H1 (cell line): ENCODE measurements at places on chromosomes 6 and 20.
A peak's percentile ranks its signal among the peaks of the same experiment; 100 is the strongest.

DNA sequence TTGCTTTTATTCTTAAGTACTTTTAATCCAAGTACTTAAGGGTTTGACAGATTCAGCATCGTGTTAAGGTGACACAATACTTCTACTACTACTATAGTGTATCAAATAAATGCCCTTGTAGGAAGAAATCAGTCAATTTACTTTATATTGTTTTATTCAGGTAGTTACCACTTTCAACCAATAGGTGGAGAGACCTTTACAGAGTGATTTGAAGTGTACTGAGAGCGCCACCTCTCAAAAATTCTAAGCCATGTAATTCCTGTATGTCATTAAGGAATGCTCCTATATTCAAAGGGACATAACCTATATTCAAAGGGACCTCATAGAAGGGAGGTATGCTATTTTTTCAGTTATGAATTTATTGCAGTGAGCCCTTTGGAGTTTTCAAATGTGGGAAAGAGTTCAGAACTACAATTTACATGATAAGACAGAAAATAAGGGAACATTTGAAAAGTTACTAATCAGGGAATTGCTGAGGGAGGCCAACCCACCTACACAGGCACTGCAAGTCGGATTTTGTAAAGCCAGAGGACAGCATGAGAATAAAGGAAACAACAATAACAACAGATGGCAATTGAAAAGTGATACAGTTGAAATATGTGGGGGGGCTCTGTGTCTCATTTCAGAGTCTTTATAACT is 955.6 kb downstream of the TBC1D32 start:
- DNase-seq: no peak

GRCh38 chr6:7649037-7649810 is 59.2 kb downstream of the SNRNP48 start:
- DNase-seq: no peak

- DNase-seq: no peak
Measured at GRCh38 chr6:71420095-71420692, 131.6 kb downstream of the OGFRL1 start.

DNA sequence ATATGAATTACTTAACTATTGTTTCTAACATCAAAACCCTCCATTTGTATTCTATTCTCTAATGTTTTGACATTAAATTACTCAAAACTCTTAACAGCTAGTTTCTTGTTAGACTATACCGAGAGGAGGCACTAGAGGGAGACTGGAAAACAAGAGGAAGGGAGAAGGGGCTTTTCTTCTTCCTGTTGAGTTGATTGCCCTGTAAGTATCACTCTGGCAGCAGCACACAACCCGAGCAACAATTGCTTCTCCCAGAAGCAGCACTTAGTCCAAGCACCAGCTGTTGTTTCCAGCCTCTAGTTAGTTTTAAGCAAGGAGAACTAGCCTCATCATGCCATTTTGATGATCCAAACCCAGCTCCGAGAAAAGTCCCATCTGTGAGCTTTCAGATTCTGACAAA is 603.8 kb downstream of the PRKN start:
- no peak for DNase-seq

GRCh38 chr6:121858310-121858709 is 422.9 kb downstream of the GJA1 start:
- DNase-seq: no peak

- no peak for DNase-seq
Measured at GRCh38 chr6:17280552-17281090, 540 bp upstream of the RBM24 start.

GRCh38 chr20:11008444-11009033 is 334.7 kb upstream of the JAG1 start:
- DNase-seq: no peak

DNA sequence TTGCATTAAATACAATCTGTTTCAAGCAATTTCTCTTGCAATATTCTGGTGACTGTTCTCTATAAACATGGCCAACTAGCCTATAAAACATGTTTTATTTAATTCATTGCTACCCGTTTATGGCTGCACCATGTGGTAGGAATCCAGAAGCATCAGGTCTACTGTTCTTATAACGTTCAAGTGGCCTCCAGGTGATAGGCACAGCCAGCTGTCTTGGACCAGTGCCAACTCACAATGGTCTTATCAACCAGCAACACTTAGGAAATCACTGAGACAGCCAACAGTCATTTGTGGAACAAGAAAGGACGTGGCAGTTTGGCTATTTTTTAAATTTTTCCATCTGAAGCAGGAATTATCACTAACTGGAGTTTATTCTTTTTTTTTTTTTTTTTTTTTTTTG is 193.6 kb downstream of the NKAIN2 start:
- no peak for DNase-seq

DNA sequence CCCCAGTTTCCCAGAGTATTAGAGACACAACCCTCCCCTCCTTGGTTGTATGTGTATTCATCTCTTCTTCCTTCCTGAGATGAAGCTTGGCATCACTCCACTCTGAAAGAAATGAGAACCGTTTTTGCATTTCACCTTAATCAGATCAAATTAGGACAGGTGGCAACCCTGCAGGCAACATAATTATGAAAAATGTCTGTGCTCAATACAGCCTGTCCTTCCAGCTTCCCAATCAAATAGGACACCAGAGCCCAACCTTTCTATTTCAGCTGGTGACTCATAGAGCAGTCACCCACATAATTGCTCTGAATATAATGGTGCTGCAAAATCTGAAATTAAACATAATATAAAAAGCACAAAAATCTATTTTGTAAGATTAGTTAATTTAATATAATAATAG is 310.2 kb upstream of the AGPAT4 start:
- no peak for DNase-seq

DNA sequence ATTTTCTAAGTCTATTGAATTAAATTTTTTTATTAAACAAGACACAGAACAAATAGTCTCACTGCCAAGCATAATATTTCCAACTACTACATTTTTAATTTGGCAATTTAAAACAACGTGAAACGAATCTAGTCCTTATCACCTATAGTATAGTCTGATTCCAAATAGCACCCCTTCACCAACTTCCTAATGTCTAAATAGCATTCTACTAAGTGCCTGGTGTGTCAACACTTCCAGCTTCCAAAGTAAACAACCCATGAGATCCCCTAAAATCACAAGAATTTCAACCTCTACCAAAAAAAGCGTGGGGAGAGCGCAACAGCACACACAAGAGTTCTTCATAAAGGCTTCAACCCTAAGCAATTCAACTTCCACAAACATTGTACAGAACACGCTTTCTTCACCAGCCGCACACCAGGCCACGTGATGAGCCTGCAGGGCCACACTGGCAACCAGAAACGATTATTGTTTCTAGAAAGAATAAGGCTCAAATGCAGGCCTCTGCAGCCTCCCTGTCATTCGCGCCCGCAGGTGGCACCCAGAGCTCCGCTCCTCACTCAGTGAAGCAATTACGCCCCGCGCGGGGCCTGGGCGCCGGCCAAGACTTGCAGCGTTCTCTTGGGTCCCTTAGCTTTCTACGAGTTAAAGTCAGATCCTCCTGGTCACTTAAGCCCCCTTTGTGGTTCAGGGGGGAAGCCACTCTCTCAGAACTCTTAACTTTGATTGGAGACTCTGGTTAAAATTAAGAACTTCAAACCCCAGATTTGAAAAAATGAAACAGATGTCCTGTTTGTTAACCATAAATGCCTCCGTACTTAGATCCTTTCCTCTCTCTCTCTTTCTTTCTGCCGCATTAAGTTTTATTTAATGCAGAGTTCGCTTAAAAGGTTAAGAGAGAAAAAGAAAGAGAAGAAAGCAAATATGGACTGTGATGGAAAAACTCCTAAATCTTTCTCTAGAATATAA is 18.3 kb downstream of the SIM1 start:
- DNase-seq: no peak

GRCh38 chr6:127570739-127571389 is 6.1 kb upstream of the C6orf58 start:
- no peak for DNase-seq

- no peak for DNase-seq
Measured at GRCh38 chr20:38115205-38115604, 49.9 kb downstream of the TGM2 start.

DNA sequence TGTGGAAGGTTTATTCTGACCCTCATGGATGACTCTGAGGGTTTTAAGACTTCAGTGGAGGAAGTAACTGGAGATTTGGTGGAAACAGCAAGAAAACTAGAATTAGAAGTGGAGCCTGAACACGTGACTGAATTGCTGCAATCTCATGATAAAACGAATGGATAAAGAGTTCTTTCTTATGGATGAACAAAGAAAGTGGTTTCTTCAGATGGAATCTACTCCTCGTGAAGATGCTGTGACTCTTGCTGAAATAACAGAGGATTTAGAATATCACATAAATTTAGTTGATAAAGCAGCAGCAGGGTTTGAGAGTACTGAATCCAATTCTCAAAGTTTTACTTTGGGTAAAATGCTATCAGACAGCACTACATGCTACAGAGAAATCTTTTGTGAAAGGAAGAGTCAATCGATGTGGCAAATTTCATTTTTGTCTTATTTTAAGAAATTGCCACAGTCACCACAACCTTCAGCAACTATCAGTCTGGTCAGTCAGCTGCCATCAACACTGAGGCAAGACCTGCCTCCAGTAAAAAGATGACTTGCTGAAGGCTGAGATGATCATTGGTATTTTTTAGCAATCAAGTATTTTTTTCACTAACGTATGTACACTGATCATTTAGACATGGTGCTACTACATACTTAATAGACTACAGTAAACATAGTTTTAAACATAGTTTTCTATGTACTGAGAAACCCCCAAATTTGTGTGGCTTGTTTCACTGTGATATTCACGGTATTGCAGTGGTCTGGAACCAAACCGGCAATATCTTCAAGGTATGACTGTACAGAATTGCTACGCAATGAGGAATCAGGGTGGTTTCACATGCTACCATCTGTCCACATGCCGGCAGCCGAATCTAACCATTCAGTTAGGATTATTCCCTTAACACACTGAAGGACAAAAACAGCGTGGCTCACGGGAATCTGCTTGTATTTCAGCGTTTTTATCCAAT is 149.0 kb downstream of the MYB start:
- no peak for DNase-seq

DNA sequence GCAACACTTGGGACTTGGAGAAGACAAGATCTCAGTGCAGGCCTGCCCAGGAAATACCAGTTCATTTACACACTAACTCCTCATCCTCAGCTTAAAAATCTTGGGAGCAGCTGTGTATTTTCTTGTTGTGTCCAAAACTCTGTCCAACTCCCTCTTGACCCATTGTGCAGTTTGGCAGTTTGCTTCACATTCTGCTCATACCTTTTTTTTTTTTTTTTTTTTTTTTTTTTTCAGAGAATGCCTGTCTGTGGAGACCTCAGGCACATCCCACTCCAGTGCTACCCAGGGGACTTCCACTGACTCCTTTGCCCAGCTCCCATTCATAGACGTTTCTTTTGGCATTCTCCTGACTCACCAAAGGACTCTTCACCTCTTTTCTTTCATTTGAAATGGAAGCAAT is 265.8 kb upstream of the TCF21 start:
- no peak for DNase-seq

- no peak for DNase-seq
Measured at GRCh38 chr20:46931699-46932098, 37.1 kb downstream of the EYA2 start.

DNA sequence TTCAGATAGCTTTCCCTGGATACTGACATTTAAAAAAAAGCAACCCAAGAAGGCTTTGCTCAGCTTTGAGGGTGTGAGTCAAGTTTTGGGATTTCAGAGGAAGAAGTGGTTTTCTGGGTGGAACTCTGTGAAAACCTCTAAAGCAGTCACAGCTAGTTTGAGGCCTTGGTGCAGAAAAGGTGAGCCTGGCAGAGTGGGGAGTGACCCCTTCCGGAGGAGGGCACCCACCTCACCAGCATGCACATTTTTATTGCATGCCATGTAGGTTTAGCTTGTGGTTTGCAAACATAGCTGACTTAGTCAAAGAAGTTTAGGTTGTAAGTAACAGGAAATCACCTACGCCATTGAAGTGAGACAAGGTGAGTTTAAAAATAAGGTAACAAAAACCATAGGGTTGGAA is 146.8 kb upstream of the PMEPA1 start:
- DNase-seq: no peak

DNA sequence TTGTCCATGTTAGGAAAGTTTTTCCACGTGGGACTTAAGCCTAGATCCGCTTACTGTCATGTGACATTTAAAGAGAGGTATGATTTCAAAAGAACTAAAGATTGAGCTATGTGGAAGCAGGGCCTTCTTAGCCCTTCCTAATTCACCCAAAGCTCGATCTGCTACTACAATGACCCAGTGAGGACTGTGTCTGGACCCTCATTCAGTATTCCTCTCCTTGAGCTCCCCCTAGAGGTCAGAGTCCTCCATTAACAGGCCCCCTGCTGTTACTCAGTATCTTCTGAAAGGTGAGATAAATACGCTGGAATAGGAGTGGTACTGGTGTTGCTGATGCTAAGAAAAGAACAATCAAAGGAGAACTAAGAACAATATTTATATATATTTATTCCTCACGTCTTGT is 414.0 kb downstream of the GJA1 start:
- peak; percentile 85 for DNase-seq

DNA sequence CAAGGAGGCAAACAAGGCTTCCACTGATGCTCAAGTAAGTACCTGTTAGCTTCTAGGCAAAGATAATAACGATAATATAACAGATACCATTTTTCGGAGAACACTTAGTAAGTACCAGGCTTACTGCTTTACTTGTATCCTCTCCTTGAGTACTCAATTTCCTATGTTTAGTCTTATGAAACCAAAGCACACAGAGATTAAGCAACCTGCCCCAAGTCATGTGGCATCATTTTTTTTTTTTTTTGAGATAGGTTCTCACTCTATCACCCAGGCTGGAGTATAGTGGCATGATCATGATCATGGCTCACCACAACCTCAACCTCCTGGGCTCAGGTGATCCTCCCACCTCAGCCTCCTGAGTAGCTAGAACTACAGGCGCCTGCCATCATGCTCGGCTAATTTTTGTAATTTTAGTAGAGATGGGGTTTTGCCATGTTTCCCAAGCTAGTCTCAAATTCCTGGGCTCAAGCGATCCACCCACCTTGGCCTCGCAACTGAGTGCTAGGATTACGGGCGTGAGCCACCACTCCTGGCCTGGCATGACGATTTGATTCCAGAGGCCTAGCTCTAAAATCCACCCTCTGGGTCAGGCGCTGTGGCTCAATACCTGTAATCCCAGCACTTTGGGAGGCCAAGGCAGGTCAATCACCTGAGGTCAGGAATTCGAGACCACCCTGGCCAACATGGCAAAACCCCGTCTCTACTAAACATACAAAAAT is 14.0 kb downstream of the SPAG4 start:
- no peak for DNase-seq

DNA sequence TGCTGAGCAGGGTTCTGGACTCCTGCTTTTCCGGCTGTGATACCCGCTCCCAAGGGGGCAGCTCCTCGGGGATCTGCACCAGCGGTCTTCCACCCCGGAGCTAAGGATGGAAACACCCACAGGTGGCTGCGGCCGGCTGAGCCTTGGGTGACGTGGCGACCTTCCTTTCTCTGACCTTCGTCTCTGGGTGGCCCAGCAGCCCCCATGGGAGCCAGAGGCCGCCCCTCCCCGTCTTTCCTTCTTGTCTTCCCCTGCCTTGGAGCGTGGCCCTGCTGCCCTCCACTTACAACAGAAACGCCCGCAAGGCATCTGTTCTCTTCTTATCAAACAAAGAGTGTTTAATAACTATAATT is 405.7 kb downstream of the TAF4 start:
- no peak for DNase-seq

GRCh38 chr6:113733381-113733780 is 123.8 kb upstream of the MARCKS start:
- DNase-seq: no peak

GRCh38 chr20:25408170-25408547 is 686 bp downstream of the GINS1 start:
- no peak for DNase-seq
